ENCODE measurements at places on chromosomes 7 and 10. TPM values are rescaled to one million over a fixed set of nuclear protein-coding genes. Genes with fewer than 3 reads are reported as not detected.

GRCh38 chr10:86056672-86057071 lies 309.9 kb downstream of the GRID1 start:
- DNase-seq: no peak

DNA sequence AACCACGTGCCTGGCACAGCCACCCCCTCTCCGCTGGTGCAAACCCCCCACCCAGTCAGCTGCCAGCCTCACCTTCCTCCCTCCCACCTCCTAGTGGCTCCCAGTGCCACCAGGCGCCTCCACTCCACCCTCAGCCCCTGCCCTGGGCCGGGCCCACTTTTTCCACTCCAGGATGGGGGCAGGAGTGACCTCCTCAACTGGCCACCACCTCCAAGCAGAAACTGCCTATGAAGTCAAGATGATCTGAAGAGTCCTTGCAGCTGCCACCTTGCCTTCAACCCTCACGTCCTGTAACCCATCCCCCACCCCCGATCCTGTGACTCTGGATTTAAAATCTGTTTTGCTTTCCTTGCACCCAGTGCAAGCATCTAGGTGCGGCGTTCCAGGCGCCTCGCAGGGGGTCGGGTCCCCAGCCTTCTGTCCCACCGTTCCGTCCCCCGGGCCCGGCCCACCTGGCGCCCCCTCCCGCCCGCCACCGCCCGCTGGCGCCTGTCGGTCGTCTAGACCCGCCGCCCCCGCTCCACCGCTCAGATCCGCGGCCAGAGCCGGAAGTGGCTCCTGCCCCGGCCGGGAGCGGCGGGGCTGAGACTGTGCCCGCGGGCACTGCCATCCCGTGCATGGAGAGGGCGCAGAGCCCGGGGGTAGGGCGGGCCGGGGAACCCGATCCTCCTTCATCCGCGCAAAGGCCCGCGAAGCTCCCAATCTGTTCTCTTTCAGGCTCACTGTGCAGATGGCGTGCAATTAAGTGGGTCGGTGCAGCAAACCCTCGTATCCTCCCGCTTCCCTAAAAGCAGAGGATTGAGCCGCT lies 51.2 kb upstream of the GTF2I start:
- DNase-seq: no peak

GRCh38 chr7:46134385-46134784 lies 213.3 kb upstream of the IGFBP3 start:
- no peak for DNase-seq

Gene CYP2C19
- not detected for polyA plus RNA-seq

Gene CD36
- 15.0 TPM for polyA plus RNA-seq

Gene TRIL
- polyA plus RNA-seq: 53.5 TPM

Data from renal cortex interstitium (tissue), 15 donors.